ENCODE measurements at places on chromosomes 4 and X.

- peak; percentile 83 for DNase-seq
These were observed at the start of gene MSL3 for GRCh38 chrX:11757719-11758399. Gene MSL3 (plus strand): TSS chrX:11758237. CDS start chrX:11758264, 27 bp downstream.

- DNase-seq = peak; percentile 2
These were observed 195.2 kb upstream of the EPHA5 start for GRCh38 chr4:65865489-65865888.

DNA sequence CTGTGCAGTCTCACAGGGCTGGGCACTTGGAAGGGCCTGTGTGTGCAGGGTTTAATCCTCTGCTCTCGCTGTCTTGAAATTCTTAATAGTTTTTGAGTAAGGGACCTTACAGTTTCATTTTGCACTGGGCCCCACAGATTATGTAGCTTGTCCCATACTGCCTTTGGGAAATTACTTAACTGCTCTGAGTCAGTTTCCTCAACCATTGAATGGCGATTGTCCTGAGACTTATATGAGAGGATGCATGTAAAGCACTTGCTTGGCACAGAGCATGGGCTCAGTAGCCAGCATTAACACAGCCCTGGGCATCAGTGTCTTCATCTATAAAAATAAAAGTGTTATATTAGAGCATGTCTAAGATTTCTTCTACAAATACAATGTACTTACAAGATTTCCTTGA is 55.8 kb downstream of the CLCN5 start:
- DNase-seq = no peak

DNA sequence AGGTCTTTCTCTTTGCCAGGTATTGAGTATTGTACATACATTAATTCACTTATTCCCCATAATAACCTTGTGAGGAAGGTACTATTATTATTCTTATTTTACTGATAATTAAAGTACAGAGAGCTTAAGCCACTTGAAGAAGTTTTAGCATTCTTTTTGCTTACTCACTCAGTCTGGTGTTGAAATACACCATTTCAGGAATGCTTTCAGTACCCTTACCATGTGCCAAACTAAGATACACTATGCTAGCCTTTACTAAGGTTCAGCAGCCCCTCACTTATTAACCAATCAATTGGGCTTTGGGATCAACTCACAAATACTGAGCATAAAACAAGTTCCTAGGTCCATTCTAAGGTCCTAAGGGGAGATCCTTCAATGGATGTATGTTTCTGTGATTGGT is 179.0 kb upstream of the FGF13 start:
- no peak for DNase-seq

GRCh38 chrX:26649534-26649933 is 433.6 kb downstream of the MAGEB5 start:
- peak; percentile 22 for DNase-seq
